ENCODE measurements at places on chromosomes 4 and X. TPM values are rescaled to one million over a fixed set of nuclear protein-coding genes. Genes with fewer than 3 reads are reported as not detected.

Gene PSAPL1
- total RNA-seq = 0.33 TPM

Gene TRAM1L1
- total RNA-seq = 0.40 TPM

Gene SORCS2
- total RNA-seq = 4.6 TPM

Gene HPSE
- 1.5 TPM for total RNA-seq

Gene CYSLTR1
- total RNA-seq = not detected

Gene SMARCA5
- 20.6 TPM for total RNA-seq

Gene FAM47C
- total RNA-seq = not detected

Gene SFRP2
- not detected for total RNA-seq

Gene GAGE1
- not detected for total RNA-seq

Gene SPANXB1
- 2.0 TPM for total RNA-seq

Gene SPATA4
- total RNA-seq = 0.19 TPM

Gene POF1B
- 2.5 TPM for total RNA-seq

Gene OTUD6A
- not detected for total RNA-seq

Gene TBC1D19
- 4.2 TPM for total RNA-seq

Gene GLRA2
- total RNA-seq = not detected

Gene NXF2B
- not detected for total RNA-seq

Gene MBNL3
- total RNA-seq = not detected

Gene TMSB15C
- total RNA-seq = 0.16 TPM

Gene EDA
- total RNA-seq = 0.41 TPM

Gene SLC10A4
- 7.4 TPM for total RNA-seq

Measured in A549 treated with GW870086 at 1 μM for 4 hours (cell line).